Fibroblast of mammary gland (primary cell): ENCODE measurements at places on chromosomes 2 and 18.

- no peak for DNase-seq
Observed at GRCh38 chr2:75406131-75406581, 154.6 kb downstream of the EVA1A start.

GRCh38 chr2:149399934-149400615 is 69.7 kb downstream of the LYPD6 start:
- no peak for DNase-seq

DNA sequence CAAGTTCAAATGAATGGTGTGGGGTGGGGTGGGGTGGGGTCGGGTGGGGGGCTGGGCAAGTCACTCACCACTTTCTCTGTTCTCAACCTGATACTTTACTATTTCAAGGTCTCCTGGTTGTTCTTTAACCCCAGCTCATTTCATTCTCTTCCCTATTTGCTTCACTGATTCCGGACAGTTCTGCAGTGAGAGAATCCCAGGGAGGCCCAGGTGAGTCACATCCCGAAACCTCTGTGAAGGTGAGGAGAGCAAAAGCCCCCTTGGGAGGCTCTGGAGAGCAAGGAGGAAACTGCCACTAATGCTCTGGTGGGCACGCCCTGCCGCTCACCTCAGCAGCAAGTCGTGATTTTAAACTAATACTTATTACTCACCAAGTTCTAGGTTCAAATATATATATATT is 8.9 kb downstream of the EDAR start:
- DNase-seq = no peak

- no peak for DNase-seq
Observed at GRCh38 chr2:30089171-30089570, 57.6 kb upstream of the YPEL5 start.

DNA sequence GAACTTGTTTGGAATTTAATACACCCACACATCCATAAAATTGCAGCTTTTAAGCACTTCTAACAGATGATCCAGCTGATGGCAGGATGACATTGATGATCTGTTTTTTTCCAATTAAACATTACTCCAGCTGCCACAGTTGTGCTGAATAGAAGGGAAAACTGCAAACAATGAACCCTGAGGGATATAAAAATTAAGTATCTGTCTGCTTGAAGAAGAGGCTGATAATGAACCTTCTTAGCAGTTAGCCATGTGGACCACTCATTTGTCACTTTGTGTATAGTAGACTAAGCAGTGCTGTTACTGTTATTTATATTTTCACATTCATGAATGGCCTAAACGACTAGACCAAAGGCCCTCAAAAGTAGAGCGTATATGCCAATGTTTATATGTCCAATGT is 1201.0 kb upstream of the LRRTM1 start:
- no peak for DNase-seq

DNA sequence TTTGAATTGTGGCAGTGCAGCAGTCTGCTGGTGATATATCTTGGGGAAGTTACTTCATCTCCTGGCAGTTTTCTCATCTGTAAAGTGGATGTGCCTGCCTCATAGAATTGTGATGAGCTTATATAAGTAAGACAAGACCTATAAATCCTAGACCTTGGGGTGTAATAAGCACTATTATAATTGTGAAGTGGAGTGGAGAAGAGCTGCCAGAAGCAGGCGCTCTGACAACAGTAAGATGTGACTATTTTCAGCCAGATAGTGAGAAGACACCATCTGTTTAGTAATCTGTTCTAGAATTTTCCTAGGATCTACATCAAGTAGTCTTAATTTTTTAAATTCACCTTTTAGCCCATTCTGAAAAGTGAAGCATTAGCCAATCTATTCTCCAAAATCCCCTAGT is 85.6 kb upstream of the TSPYL6 start:
- DNase-seq = peak; percentile 19

GRCh38 chr2:113260991-113261390 is 17.7 kb downstream of the PAX8 start:
- DNase-seq = no peak

- no peak for DNase-seq
Observed at GRCh38 chr2:179311101-179311500, 46.5 kb upstream of the SESTD1 start.

DNA sequence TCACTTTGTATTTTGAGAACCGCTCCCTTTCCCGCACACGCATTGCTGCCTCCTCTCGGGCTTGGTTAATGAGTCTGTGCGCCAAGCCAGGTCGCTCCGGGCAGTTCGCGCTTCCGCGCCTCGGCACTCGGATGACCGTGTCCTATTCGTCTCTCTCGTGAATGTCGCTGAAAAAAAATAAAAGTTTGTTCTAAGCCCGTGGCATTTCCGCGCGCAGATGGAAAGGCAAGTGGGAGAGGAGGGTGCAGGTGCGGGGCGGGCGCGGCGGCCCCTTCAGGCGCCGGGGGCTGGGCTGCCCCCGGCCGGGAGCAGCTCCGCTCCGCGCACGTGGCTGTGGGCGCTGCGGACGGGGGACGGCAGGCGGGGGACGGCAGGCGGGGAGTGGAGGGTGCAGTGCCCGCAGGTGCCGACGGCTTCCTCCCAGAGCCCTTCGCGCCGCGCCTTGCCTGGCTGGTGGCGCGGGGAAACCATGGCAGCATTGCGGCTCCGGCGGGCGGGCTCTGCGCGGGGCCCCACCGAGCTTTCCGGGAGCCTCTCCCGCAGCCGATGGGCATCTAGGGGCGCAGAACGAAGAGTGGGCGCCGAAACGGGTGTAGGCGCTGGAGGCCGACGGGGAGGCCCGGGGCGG is 159.6 kb upstream of the SIX2 start:
- DNase-seq = peak; percentile 33

- DNase-seq = no peak
Observed at GRCh38 chr2:221555494-221555846, 16.6 kb downstream of the EPHA4 start.

DNA sequence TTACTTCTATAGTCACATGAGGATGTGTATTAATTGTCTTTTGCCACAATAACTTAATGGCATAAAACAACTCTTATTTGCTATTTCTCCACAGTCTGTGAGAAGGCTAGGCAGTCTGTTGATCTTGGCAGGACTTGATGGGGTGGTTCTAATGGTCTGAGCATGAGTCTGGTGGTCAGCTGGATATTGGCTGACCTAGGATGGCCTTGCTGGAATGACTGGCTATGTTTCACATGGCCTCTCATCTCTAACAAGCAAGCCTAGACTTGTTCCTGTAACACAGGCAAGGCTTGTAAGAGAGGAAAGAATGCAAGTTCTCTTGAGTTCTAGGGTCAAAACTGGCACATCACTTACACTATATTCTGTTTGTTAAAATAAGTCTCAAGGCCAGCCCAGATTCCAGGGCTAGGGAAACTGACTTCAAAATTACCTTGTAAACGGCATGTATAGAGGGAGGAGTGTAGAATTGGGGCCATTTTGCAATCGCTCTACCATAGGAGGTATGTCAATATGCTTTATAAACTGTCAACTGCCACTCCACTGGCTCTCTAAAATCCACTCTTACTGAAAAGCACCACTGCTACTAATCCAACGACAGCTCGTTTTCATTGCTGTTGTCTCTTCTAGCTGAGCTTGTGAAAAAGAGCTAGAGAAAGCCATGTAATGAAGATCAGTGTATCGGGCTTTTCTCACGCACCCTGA is 325.0 kb upstream of the PKDCC start:
- peak; percentile 86 for DNase-seq

- DNase-seq = peak; percentile 93
Observed at GRCh38 chr2:226308986-226309385, 490.6 kb downstream of the IRS1 start.

DNA sequence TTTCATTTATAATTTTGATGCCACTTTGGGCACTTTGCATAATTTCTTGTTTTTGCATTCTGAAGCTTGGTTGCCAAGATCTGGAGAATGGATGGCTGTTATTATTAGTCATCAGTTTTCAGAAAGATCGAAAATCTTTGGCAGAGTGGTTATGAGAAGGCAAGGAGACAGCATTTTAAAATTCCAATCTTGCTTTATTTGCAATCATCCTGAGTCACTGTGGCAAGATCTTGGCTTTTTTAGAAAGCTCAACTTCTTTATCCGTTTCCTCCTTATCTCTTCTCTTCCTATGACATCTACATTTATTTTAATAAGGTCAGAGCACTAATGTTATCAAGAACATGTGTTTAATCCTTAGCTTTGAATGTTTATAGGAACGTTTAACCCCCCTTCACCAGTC is 31.1 kb upstream of the EIF2AK3 start:
- peak; percentile 75 for DNase-seq

DNA sequence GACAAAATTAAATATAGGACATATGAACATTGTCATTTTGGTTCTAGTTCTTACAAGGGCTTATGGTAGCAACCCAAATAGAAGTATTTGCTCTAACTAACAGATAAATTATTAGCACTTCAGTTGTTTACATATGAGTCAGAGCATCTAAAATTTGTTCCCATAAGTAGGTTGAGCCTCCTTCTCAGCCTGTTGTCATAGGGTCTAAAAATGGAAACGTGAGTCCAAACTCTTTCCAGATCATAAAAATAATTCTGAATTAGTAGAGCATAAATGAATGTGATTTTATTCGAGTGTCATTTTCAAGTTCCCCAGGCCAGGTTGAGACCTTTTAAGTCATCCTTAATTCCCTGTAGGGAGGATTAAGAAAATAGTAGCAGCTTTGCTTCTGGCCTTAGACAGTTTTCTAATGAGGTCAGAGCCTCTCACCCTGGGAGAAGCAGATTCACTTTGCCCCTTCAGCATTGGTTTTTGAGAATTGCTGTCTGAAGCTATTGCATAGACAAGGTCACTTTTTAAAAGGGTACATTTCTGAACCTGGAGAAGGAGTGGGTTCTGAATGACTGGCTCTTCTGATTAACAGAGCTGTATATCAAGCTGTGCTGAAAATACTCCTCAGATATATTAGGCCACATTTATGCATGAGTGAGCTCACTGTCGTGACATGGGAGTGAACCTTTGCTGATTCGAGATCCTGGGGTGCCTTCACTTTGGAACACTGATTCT is 164.3 kb downstream of the NEDD4L start:
- peak; percentile 70 for DNase-seq

GRCh38 chr2:26980971-26981370 is 10.5 kb downstream of the MAPRE3 start:
- DNase-seq = no peak

DNA sequence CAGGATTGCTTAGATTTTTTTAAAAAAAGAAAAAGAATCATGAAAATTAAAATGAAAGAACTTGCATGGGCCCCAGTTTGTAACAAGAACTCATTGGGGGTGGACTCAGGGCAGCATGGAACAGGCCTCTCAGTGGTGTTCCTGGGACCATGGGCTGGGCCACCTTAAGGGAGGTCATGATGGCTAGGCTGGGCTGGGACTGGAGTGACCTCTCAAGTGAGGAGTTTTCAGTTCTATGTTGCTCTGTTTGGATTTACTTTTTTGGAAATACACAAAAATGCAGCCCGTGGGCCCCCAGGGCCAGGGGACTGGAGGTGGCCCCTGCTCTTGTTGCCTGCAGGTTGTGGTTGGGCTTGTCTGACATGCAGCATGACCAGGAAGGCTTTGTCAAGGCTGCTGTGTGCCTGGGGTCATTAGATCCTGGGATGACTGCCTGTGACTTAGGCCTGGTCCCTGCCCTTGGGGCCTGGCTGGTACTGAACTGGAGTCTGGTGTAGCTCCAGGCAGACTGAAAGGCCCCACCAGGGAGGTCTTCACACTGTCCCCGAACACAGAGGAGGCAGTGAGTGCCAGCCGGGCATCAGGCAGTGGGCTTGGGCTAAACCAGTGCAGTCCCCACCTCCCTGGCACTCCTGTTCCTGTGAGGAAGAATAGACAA is 115.6 kb downstream of the GLI2 start:
- DNase-seq = no peak

GRCh38 chr18:40366521-40366920 is 1588.5 kb upstream of the PIK3C3 start:
- no peak for DNase-seq

DNA sequence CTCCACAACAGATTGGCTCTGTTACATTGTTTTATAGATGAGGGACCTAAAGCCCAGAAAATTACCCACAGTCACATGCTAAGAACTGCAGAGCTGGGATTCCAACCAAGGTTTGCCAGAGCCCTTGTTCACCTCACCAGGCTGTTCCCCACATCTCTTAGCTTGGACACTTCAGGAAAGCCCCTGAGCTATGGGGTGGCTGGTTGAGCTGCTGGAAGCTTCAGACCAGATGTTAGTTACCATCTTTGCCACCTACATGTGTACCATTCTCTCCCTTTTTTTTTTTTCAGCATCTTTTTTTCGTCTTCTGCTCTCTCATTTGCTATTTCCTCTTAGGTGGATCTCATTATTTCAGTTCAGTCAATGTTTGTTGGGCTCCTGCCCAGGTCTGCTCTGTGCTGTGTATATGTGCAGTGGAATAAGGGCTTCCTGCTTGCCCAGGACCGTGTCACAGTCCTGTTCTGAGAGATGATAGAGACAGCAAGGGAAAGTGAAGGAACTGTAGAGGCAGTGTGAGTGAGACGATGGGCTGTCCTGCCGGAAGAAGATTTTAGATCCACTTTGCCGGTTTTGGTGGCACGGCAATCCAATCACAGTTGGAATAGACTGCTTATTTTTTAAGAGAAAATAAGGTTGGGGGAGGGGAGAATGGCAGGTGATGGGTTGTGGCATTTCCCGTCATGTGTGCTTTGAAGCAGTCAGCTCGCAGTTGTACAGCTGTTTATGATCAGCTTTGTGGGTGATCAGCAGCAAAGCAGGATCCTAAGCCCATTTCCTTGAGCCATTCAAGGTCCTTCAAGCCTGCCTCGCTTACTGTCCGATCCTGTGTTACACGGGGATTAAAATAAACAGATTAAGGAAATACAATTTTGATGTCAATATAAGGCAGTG is 152.6 kb downstream of the RTN4 start:
- no peak for DNase-seq

DNA sequence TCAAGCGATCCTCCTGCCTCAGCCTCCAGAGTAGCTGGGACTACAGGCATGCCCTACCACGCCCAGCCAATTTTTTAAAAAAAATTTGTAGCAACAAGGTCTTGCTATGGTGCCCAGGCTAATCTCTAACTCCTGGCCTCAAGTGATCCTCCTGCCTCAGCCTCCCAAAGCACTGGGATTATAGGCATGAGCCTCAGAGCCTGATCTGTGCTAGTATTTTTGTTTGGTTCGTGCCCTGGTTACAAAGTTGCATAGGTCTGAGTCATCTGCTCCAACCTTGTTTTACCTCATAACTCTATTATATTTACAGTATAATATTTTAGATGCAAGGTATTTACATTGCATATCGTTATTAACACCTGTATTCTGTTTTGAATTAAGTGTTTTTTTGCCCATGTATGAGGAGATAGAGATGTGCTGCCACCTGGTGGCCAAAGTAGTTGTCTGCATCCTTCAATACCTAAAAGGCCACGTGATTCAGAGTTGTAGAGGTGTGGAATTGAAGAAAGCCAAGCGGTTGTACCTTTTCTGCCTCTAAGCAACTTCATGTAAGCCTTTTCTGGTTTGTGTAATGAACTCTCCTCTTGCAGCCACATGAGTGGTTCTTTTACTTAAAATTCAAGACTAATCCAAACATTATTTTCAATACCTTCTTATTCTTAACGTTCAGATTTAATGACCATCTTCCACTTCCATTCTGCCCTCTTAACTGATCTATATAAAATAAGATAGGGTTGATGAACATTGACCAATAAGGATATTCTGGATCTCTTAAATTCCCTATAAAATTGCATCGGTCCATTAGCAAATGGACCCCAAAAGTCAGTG is 19.9 kb upstream of the CABYR start:
- DNase-seq = peak; percentile 78

GRCh38 chr2:178829299-178829960 is 22.2 kb upstream of the TTN start:
- DNase-seq = peak; percentile 35
